NCI-H774 (cell line): ENCODE measurements at places on chromosomes 7 and 10.

GRCh38 chr7:3415861-3416312, 114.8 kb downstream of the SDK1 start:
- no peak for DNase-seq

DNA sequence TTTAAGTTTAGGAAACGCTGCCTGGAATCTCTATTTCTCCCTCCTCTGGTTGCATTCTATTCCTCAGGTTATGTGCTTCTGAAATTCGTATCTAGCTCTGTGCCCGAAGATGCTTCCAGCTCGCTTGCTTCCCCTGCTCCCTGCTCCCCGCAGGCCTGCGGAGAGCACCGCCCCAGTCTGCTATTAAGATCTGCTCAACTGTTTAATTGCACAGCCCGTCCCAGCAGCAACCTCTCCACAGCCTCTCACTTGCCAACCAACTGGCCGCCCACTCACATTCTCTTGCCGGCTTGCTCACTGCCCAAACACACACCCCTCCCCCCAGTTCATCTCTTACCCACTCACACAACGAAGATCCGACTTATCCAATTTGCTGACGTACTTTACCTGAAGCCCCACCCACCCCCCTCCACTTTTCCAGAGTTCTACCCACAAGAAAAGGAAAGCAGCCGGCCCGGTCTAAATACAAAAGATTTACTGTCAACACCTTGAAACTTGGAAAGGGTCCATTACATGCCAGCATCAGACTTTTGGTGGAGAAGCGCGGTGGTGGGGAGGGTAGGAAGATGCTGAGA, 167.3 kb upstream of the KLF14 start:
- no peak for DNase-seq

- no peak for DNase-seq
Observed at GRCh38 chr7:23928418-23928775, 218.4 kb downstream of the STK31 start.

DNA sequence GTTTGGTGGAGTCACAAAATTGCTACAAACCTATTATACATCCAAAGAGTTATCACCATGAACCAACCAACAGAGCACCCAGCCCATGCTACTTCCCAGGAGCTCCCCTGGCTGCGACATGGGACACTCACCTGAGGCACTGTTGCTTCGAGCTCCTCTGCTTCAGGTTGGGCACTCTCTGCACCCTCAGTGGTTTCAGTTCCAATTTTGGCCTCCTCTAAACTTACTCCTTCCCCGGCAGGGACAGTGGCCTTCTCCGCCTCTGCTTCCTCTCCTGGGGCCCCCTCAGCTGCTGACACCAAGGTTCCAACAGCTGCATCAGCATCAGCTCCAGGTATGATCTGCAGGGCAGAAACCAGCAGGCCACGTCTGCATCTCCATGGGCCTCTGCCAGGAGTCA, 120.4 kb upstream of the TARP start:
- DNase-seq, result no peak

DNA sequence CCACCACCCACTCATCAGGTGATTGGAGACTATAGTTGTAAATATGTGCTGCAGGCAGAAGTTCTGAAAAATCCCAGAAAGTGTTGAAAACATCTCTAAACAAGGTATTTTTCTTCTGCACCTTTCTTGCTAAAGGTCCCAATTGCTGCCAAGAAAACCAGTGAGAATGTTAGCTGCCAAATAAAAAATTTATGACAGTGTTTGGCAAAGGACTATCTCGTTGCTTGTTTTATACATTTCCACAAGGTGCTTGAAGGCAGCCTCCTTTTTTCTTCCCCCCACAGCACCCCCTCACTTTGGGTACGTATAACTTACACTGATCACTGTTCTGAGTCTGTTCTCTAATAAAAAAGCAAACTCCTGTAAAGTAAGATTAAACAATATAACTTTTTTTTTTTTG, 158.6 kb upstream of the TCF7L2 start:
- no peak for DNase-seq

DNA sequence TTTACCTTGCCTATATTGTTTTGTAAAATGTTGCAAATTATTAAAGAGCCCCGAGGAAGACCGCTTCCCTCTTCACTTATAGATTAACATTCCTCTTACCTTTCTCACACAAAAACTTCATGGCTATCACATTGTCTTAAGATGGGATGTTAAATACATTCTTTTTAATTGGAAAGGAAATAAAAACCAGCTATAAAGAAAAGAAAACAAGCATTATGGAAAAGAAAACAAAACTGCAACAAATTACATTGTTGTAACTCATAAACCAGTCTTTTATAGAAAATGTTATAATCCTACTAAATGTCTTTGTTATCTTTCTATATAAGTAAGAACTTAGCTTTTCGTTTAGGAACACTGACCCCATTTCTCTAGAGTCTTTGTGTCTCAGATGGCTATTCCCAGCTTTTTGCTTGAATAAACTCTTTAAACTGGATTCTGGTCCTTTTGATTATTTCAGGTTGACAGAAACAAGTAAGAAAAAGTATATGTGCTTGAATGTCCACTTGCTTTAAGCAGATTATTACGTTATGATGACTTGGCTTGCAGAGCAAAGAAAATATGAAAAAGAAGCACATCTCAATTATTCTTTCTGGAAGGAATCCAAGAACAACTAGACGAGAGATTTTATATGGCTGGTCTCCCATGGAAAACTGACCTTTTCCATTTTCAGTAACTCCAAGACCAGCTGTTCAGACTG, 128.2 kb downstream of the AKR1D1 start:
- no peak for DNase-seq

DNA sequence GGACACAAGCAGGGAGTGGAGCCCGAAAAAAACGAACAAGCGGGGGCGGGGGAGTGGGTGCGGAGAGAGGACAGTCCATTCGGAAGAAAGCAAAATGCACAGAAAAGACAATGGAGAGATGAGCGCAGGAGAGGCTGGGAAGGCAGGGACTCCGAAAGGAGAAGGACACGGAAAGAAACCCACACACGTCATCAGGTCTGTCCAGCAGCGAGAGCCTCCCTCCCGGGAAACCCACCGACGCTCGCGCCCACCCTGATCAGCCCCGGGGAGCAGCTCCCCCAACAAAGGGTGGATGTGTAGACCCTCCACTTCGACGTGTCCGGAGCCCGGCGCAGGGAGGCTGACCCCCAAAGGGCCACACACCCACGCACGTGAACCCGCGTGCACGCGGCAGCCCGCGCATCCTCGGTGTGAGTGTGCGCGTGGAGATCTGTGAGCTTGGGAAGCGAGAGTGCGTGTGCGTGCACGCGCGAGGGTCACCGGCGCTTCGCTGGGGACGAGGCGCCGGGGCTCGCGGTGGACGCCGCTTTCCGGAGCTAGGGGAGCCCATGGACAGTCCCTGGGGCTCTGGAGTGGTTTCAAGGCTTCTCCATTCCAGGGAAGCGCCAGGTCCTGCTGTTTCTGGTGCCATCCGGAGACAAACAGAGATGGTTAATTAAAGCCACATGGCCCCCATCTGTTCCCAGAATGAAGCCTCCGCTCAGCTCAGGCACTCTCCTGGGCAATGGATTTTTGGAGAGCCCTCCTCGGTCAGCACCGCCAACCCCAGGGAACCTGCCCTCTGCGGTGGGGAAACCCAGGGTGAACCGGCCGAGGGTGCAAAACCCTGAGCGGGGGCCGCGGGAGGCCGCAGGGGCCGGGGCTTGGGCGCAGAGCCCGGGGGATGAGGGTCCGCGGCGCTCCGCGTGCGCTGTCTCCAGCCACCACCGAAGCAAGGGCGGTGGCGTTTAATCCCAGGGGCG, 916 bp downstream of the LAMB1 start:
- no peak for DNase-seq

DNA sequence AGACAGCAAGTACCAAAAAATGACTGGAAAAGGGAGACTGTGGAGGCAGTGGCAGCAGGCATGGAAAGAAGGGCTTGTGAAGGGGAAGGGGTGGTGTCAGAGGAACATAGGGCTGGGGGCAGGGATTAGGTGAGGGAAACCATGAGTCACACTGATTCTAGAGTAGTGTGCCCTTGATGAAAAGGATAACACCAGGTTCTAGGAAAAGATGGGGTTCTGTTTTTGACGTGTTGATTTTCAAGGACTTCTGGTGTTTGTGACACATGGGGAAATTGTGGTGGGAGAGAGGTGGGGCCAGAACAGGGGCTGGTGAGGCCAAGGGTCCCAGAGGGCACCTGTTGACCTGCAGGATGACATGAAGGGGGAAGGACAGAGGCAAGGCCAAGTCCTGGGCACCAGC, 57.1 kb downstream of the FIGNL1 start:
- DNase-seq, result no peak

GRCh38 chr7:112500619-112501018, 19.8 kb downstream of the LSMEM1 start:
- DNase-seq, result no peak

DNA sequence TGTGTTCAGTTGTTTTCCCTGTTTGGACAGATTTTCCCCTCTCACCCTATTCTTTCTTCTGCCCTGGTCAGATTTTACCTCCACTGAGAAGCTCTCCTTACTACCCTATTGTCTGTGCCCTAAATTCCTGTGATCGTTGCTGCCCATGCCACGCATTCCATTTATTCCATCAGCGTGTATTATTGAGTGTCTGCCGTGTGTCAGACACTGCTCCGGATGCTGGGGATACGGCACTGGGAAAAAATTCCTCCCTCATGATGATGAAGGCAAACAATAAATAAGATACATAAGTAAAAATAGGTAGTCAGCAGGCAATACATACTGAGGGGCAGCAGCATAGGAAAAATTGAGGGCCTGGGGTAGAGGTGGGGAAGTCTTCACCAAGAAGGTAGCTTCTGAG, 86.8 kb downstream of the FANK1 start:
- no peak for DNase-seq

- no peak for DNase-seq
Observed at GRCh38 chr7:22375359-22376048, 18.6 kb upstream of the RAPGEF5 start.

GRCh38 chr10:48727866-48728265, 43.2 kb downstream of the WDFY4 start:
- no peak for DNase-seq

- peak; percentile 50 for DNase-seq
Observed at GRCh38 chr10:97574374-97575126, 2.0 kb downstream of the ANKRD2 start.

GRCh38 chr7:134071355-134072331, 55.5 kb upstream of the LRGUK start:
- no peak for DNase-seq

GRCh38 chr10:49374740-49375139, 21.1 kb downstream of the DRGX start:
- DNase-seq, result no peak

- no peak for DNase-seq
Observed at GRCh38 chr10:133168617-133169031, 8.6 kb downstream of the KNDC1 start.

- DNase-seq, result no peak
Observed at GRCh38 chr10:4351723-4352413, 474.1 kb upstream of the AKR1E2 start.

DNA sequence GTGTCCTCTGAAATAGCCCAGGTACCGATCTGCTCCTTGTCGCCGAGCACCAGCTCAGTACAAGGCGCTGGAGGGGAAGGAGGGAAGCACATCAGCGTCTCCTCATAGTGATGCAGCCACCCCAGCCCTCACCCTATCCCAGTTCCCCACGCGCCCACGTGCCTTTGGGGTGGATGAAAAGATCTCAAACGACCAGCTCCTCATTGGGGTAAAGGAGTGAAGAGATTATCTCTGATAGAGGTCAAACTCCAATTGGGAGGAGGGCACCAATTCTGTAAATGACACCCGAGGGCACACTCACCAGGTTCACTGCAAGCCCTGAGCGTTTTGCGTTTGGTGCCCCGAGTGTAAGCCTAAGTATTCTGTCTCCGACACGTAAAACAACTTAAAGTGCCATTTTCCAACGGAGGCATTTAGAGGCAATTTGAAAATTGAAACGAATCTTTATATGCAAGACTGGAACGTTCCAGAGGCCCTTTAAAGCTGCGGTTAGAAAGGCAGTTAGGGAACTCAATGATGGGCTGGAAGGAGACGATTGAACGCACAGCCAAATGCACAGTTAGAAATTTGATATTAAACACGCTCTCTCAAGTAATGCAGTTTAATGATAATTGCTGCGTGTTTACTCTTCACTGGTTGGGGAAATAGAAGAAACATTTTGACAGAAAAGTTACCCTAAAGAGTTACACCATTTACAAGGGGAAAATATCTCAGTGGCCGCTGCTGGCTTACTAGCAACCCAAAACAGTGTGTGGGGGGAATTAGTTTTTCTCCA, 8.9 kb upstream of the EMX2 start:
- DNase-seq, result no peak

DNA sequence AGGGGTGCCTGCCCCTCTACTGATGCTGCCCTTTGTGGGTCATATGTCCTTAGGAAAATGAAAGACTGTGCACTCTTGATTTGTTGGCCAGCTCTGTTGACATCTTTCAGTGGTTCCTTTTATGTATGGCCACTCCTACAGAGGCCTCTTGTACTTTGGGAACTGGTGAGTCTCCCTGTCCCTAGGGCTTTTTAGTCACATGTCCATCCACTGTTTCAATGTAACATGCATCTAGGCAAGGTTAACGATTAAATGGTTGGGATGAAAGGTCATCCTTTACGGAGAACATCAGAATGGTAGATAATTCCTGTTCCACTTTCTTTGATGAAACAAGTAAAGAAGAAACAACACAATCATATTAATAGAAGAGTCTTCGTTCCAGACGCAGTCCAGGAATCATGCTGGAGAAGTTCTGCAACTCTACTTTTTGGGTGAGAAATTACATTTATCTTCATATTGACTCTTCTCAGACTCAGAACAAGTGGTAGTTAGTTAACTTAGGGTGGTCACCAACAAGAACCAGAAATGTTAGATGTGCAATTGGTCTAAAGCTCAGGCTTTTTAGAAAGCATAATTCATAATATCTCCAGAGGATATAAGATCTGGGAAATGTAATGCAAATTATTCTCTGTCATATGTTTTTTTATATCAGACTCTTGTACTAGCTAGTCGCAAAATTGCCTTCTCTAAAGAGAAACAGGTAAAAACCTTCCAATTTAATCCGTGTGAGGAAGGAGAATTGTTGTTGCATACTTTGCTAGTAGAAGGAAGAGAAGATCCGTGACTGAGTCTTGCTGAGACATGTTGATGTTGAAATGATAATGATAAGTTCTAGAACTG, at the start of gene ABCC2:
Gene ABCC2 (plus strand): TSS at position 194 of the 840 bp plus-strand sequence. CDS start 205 bp downstream, at position 399.
- DNase-seq, result no peak

DNA sequence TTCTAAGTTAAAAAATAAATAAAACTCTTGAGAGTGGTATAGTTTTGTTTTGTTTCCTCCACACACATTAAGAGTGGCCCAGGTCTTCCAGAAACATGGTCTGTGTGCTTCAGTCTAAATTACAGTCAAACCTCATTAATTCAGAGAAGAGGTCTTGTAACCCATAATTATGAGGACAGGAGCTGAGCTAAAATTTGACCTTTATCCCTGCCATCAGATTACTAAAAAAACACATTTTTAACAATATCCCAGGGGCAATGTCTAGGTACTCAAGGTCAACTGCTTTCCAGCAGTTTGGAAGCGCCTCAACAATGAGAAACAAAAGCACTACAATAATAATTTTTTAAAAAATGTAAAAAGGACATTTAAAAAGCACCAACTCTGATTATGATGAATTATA, 184.1 kb upstream of the PFKP start:
- DNase-seq, result no peak

- DNase-seq, result no peak
Observed at GRCh38 chr7:158245724-158246041, 341.9 kb downstream of the PTPRN2 start.
